NCI-H69 (cell line): ENCODE measurements at places on chromosomes 5 and 9.

- DNase-seq: peak; percentile 12
Measured at GRCh38 chr9:73182928-73183327, 31.3 kb downstream of the ANXA1 start.

DNA sequence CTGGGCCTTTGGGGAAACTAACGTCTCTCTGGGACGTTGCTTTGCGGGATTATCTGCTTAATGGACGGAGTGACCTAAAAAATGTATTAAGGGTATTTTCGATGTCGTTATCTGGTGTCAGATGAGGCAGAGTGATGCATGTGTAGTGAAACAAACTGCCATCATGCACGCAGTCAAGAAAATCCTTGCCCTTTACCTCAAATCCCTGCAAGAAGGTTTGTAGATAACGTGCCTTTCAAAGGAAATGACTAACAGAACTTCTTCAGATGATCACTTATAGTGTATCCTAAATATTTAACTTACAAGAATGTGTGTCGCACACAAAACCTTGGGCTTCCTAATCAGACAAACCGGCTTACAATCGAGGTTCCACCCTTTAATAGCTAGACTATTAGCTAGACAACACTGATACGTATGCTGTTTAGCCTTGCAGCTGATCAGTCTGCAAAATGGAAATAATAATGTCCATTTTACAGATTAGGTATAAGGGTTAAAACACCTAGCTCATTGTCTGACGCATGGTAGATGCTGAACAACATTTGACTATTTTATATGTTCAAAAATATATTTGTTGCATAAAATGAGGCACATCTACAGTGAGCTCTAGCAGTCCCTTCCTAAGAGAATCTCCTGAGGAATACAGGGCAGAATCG lies 541 bp upstream of the TBCA start:
- no peak for DNase-seq

DNA sequence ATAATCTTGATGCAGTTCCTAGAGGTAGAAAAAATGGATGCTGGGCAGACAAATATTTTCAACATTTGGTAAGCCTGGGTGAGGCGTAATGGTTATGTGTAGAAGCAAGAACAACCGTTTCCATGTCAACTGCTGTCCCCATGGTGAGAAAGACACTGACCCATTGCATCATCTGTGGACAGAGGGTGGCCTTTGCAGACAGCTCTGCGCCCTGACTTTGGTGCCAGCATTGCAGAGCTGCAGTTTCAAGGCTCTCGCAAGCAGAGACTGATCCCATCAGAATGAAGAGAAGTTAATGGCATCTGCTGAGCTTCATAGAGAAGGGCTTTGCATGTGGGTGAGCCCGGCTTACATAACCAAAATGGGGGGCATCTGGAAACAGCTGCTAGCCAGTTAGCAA lies 179.0 kb upstream of the ADRA1B start:
- DNase-seq: no peak

GRCh38 chr5:77628840-77629508 lies 9.5 kb downstream of the OTP start:
- DNase-seq: no peak

GRCh38 chr5:59560553-59560952 lies 333.0 kb downstream of the PDE4D start:
- peak; percentile 79 for DNase-seq

GRCh38 chr5:177609076-177610059 lies 9.4 kb downstream of the B4GALT7 start:
- no peak for DNase-seq

DNA sequence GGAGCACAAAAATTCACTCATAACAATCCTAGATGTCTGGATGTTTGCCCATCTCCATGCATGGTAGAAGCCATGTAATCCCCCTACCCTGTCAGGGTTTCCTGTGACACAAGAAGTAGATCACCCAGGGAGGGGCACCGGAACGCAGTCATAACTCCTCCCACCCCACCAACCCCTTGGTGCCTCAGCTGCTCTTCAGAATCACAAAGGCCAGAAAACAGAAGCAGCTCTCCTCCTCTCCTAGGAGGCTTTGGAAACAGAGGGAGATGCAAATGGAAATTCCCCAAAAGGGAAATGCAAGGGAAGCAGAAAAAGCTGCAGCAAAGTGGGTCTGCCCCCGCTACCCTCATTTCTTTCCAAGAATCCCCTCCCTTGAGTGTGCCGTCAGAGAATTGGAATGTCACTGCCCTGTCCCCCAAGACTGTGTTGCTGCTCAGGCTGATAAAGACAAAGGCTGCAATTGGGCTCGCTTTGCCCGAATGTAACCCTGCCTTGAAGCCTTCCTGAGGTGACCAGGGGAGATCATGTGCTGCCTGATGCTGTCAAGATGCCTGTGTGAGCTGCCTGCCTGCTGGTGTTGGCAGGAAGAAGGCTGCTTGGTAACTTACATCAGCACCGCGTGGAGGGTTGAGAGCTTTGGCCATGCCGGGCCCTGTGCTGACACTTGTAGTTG lies 65.5 kb upstream of the ABCA1 start:
- peak; percentile 38 for DNase-seq

DNA sequence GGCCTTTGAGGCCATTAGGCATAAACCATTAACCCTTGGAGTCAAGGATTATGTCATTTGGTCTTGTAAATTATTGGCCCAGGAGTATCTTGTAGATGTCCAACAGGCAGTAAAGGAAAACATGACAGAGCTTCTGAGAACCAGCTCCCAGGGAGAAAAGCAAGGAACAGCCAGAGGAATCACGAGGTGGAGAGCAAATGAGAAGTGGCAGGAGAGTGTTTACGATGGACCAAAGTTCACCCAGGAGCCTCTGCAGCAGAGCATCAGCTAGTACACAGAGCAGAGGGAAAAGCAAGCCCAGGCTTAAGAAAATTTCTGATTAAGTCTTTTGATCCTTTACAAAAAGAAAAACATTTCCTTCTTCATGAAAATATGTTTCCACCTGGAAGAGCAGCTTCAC lies 206.2 kb downstream of the NDUFS4 start:
- no peak for DNase-seq

GRCh38 chr9:30116673-30117217 lies 2267.7 kb upstream of the ACO1 start:
- no peak for DNase-seq

- no peak for DNase-seq
Measured at GRCh38 chr9:135468854-135469521, 10.6 kb upstream of the PPP1R26 start.

GRCh38 chr9:91176426-91176825 lies 185.3 kb downstream of the AUH start:
- DNase-seq: no peak

- DNase-seq: peak; percentile 68
Measured at GRCh38 chr5:80141147-80141671, 106.1 kb downstream of the THBS4 start.

DNA sequence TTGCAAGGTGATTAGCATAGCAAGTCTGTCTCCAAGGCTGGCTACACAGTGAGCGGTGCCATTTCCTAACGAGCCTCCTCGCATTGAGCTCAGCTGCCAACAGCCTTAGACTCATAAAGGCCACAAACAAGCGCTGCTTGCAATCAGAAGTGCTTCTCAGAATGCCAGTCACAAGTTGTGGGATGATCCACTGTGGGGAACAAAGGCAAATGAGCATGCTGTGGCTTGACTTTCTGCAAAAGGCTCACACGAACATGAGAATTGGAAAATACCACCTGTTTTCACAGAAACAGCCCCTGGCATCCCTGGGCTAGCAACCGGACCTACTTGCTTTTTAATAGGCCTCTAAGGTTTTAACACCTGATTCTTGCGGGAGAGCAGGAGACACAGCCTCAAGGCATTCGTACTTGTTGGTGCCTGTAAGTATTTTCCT lies 215.5 kb downstream of the FANCC start:
- DNase-seq: no peak
